ENCODE measurements at places on chromosomes 3 and 15.
A peak's percentile ranks its signal among the peaks of the same experiment; 100 is the strongest.

DNA sequence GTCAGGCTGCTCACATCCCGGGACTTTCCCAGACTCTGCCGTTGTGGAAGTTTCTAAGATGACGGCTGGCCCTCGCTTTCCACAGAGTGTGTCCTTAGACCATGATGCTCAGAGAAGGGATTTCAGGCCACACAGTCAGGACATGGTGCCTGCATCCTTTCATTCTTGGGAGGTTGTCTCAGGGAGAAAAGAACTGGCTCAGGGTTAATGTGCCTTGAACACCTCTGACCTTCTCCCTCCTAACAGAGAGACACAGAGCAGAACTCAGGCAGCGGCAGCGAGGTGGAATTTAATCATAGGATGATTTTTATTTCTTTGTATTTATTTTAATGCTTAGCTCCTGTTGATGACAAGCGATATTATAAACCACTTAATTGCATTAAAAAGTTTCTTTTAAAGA is 96.9 kb upstream of the ATP2B2 start:
- no peak for DNase-seq

DNA sequence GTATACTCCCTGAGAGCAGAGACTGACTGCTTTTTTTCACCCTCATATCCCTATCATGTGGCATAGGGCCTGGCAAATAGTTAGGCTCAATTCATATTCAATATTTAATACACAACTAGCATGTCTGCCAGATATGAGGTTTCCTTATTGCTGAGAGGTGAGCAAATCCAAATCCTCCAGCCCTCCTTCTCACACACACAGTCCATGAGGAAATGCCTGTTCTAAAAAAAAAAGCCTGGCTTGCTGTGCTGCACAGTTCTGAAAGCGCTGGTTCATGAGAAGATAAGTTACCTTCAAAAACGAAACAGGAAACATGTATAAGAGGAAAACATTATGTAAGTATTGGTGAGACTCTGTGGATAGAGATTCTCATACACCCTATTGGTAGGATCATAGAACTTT is 15.5 kb upstream of the ACAP2 start:
- peak; percentile 53 for DNase-seq

DNA sequence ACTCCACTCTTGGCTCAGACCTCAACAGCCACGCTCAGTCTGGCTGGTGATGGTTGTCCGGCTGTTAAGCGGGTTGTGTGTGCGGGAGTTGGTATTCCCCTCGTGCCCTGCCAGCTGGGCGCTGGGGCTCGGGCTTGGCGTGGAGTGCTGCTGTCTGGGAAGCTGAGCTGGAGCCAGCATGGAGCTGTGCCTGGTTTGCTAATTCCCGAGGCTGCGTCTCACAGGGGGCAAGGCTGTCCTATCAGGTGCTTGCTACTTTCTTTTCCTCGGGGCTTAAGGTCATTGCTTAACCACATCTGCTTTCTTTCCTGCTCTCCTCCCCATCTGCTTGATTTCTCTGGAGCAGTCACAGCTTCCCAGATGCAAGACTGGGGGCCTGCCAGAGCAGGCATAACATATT is 29.9 kb downstream of the PDIA5 start:
- no peak for DNase-seq

DNA sequence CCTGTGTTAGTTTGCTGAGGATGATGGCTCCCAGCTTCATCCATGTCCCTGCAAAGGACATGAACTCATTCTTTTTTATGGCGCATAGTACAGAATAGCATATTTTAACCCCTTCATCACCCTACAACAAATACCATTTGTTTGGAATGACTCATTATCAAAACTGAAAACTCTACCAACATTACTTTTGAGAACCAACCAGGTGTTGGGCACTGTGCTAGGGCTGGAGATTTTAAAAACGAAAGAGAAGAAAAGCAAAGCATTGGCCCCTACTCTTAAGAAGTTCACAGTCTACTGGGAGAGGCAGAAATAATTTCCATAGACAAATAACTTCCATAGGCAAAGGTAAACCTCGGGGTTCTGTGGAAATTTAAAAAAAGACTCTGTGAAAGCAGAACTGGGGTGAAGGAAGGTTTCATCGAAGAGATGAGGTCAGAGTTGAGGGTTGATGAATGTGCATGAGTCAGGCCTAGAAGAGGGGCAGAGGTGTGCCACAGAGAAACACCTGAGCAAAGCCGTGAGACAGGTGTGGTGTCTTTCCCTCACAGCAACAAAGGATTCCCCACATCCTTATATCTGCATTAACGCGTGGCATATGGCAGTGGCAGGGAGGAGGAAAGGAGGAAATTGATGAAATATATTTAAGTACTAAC is 51.0 kb downstream of the MCF2L2 start:
- DNase-seq = no peak

- no peak for DNase-seq
Observed at GRCh38 chr3:128468285-128468790, 1.6 kb upstream of the DNAJB8 start.

DNA sequence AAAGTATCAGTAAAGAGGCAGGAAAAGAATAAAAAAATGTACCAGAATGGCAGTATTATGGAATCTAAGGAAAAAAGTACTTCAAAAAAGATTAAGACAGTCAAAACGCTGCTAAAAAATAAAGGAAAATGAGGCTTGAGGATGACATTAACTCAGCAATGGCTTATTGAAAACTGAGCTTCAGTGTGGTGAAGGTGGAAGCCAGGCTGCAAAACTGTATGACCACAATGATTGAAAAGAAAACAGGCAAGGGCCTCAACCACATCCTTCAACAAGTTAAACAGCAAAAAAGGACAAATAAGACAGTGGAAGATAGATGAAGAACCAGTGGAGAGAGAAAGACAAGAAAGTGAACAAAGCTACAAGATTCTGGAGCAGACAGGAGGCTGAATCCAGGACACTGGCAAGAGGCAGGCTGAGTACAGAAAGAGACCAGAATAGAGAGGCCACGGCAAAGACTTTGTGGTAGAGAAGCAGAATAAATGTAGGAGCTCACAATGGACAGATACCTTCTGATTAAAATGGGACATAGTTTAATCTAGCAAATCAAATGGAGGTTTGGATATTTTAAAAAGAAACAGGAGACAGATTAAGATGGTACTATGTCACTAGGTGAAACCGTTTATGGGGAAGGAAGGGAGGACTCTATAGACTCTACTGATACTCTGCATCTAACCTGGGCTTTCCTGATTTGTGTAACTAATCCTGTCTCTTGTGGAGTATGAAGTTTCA is 86.1 kb downstream of the TJP1 start:
- no peak for DNase-seq

DNA sequence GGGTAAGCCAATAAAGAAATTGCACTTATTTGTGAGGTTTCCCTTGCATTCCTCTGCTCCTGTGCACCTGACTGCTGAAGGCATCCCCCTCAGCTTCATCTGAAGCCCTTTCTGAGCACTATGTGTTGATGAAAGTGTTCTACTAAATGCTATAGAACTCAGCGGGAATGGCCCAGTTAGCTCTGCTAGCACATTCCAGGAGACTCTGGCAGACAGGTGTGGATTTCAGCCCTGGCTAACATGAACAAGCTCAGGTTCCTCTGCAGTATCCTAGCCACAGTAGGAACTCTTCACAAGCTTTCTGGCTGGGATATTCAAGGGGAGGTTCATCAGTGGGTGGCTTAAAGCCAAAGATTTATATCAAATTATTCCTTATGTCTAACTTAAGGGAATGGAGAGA is 265.5 kb downstream of the RORA start:
- no peak for DNase-seq

GRCh38 chr3:107574650-107575049 is 51.9 kb downstream of the BBX start:
- DNase-seq = peak; percentile 17

DNA sequence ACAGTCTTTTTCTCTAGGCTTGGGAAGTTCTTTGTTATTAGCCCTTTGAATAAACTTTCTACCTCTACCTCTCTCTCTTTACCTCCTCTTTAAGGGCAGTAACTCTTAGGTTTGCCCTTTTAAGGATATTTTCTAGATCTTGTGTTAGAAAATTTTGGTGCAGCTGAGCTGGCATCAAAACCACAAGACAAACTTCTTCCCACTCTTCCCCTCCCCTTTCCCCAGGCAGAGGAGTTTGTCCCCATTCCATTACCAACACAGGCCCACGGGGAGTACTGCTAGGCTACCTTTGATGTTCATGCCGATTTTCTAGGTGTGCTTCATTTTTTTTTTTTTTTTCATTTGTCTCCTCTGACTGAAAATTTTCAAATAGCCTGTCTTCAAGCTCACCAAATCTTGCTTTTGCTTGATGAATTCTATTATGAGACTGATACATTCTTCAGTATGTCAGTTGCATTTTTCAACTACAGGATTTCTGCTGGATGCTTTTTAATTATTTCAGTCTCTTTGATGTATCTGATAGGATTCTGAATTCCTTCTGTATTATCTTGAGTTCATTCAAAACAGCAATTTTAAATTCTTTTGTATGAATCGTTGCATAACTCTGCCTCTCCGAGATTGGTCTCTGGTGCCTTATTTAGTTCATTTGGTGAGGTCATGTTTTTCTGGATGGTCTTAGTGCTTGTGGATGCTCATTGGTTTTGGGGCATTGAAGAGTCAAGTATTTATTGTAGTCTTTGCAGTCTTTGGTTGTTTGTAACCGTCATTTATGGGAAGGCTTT is 112.0 kb downstream of the UBE2E2 start:
- no peak for DNase-seq

- DNase-seq = no peak
Observed at GRCh38 chr3:64489361-64490044, 198.3 kb downstream of the ADAMTS9 start.

Measured in B cell (primary cell).